Epithelial cell of esophagus (primary cell): ENCODE measurements at places on chromosomes 6 and 20.

DNA sequence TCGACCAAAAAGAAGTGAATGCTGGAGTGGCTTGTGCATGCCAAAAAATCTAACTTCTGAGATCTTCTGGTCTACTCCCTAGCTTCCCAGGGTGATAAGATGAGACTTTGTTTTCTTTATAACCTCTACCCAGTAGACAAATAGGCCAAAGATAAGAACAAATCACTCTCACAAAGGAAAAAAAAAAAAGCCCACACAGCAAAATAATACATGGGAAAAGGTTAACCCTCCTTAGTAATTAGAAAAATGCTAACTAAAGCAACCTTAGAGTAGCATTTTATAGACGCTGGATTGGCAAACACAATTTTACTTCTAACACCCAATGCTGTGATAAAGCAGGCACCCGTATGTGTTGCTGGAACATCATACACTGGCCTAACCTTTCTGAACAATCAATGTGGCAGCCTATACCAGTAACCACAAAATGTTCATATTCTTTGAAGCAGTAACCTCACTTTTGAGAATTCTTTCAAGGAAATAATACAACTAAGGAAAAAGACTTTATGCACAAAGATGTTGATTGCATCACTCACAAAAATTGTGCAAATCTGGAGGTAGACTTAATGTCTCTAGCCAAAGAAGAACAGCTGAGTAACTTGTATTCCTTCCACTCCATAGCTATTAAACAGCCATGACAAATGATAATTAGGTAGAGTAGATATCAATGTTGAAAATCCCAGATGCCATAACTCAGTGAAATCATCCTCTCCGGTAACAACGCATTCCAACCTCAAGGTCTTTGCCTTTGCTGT lies 116.3 kb upstream of the QKI start:
- no peak for DNase-seq

DNA sequence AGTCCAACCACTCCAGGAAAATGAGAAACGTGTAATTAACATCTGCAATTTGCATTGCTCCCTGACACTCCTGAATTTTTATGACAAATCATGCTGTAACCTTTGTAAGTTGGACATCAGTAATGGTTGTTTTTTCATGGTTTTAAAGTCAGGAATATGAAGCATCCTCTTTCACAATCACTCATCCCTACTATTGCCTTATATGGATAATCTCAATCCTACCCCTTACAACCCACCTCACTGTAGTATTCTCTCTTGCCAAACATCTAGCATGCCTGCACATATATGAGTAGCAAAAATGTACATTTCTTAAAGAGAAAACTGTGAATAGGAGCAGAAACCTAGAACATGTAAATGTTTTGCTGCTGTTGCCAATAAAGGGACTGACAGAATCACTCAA lies 729.5 kb downstream of the KIF16B start:
- no peak for DNase-seq

- DNase-seq: no peak
Measured at GRCh38 chr6:139370283-139370998, 4.0 kb downstream of the CITED2 start.

GRCh38 chr6:16819752-16820151 lies 58.5 kb upstream of the ATXN1 start:
- DNase-seq: peak; percentile 45

DNA sequence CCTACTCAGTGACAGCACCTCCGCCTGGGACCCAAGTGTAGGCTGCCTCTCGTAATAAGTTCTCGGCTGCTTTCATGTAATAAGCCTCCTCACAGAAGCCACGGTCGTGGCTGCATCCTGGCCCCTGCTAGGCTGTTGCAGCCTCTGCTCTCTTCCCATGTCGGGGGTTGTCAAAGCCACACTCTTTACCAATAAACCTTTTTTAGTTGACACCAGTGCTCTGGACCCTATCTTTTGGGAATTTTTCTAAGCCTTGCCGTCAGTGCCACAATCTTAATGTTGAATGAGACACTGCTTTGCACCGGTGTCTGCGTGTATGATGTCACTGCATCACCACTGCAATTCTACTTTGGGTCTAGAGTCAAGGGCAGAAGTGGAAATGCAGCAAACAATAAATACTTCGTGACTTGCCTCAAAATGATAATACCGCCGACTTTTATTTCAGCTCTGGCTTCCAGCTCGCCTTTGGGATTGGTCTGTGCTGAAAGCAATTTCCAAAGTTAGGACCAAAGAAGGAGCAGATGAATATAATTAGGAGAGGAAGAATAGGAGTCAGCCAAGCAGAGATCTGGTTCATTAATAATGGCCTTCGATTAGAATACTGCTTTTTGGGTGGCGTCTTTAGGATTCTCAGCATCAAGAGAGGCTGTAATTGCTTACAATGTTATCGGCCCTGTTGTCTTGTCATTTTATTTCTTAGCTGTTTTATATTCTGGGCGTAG lies 57.6 kb upstream of the CCN6 start:
- no peak for DNase-seq

GRCh38 chr6:120219339-120219738 lies 869.8 kb upstream of the MAN1A1 start:
- DNase-seq: no peak

DNA sequence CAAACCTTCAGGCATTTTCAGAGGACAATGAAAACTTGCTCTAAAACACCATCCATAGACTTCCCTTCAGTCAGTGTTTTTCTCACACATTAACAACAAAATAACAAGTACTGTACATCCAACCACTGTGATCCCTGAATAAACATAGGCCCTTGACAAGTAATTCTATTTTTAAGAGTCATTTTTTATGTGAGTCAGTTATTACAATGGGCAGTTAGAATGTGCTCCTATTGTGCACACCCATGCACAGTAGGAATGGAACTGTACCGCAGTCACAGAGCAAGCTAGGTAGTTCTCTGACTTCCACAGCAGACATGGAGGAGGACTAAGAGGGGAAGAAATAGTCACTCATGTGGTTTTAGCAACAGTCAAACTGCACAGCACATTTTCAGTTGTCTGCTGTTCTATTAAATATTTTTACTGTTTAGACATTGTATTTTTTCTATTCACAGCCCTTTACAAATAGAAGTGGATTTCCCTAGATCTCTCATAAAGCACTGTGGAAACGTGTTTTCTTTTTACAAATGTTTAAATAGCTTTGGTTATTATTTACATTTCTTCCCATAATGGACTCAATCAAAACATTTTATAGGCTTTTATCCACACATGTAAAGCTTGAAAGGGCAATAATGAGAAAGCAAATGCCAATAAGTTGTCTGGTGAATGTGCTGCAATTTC lies 100.4 kb downstream of the JAG1 start:
- DNase-seq: peak; percentile 65

DNA sequence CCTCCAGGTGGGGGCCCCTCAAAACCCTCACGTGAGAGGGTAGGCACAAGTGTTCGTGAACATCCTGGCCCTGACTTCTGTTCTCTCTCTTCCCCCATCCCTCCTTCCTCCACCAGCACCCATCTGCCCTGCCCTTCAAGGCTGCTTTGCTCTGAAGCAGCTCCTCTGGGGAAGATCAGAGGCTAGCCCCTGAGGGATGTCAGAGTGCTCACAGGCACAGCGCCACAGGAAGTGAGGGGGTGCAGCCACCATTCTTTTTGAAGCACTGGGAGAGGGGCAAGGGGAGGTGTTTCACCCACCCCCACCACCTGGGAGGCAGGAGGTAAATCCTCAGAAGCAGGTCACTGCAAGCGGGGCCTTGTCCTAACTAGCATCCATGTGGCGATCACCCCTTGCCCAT lies 11.4 kb downstream of the MOCS1 start:
- no peak for DNase-seq

- peak; percentile 58 for DNase-seq
Measured at GRCh38 chr6:41731561-41732086, 3.8 kb downstream of the TFEB start.
